ENCODE measurements at places on chromosomes 7 and 10.
A peak's percentile ranks its signal among the peaks of the same experiment; 100 is the strongest.

DNA sequence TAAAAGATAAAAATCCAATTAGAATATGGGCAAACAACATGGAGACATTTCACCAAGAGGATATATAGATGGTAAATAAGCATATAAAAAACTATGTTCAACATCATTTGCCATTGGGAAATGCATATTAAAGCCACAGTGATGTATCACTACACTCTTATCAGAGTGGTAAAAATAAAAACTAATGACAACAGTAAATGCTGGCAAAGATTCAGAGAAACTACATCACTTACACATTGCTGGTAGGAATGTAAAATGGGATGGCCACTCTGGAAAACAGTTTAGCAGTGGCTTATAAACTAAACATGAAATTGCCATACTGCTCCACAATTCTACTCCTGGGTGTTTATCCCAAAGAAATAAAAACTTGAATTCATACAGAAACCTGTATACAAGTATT, 59.2 kb downstream of the CROT start:
- DNase-seq: no peak

DNA sequence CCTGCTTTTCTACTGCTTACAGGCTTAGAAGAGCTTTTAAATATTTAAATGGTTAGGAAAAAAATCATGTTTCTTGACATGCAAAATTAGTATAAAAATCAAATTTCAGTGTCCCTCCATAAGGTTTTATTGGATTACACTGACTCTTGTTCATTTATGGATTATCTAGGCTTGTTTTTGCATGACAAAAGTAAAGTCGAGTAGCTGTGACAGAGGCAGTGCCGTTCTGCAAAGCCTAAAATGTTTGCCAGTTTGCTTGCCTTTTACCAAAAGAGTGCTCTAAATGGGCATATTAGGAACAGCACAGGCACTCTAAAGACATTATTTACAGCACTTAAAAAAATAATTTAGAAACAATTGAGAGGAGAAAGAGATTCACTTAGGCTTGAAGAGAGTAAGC, 139.6 kb downstream of the TSPAN12 start:
- DNase-seq: no peak

DNA sequence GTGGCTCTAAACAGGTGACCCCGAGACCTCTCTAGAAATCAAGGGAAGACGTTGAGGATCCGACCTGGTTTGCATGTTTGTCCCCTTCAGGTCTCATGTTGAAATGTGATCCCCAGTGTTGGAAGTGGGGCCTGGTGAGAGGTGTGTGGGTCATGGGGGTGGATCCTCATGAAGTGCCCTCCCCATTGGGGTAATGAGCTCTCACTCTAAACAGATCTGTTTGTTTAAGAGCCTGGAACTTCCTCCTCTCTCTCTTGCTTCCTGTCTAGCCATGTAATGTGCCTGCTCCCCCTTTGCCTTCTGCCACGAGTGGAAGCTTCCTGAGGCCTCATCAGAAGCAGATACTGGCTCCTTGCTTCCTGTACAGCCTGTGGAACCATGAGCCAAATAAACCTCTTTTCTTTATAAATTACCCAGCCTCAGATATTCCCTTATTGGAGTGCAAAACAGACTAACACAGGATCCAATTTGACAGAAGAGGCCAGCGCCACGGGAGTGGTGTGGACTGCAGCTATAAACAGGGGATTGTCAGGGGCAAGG, 10.8 kb upstream of the POLM start:
- no peak for DNase-seq

DNA sequence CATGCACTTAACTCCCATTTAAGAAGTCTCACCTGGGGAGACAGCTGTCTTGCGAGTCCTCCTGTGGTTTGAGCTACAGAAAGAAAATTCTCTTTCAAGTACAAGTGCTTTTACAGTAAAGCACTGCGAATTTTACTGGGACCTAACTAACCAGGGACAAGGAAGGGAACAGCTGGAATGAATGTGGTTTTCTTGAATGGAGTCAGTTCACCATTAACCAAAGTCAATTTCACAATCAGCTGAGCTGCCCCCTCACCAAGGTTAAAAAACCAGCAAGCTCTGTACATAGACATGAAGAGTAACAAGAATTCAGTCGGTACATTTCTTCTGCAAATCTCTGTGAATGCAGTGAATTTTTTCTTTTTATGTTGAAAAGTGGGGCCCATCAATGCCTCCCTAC, 56.3 kb downstream of the GFRA1 start:
- no peak for DNase-seq

GRCh38 chr7:84536271-84536870, 341.8 kb upstream of the SEMA3A start:
- no peak for DNase-seq

GRCh38 chr10:44397476-44398225, 12.8 kb upstream of the CXCL12 start:
- DNase-seq: no peak

- peak; percentile 39 for DNase-seq
These were observed 70.3 kb downstream of the MYL10 start for GRCh38 chr7:101558742-101559325.

Measured in activated CD8-positive, alpha-beta memory T cell treated with anti-CD3 and anti-CD28 coated beads, Interleukin-2, amount 50 U/mL, for 48 hours (primary cell).